ENCODE measurements at places on chromosomes 13 and 19.

DNA sequence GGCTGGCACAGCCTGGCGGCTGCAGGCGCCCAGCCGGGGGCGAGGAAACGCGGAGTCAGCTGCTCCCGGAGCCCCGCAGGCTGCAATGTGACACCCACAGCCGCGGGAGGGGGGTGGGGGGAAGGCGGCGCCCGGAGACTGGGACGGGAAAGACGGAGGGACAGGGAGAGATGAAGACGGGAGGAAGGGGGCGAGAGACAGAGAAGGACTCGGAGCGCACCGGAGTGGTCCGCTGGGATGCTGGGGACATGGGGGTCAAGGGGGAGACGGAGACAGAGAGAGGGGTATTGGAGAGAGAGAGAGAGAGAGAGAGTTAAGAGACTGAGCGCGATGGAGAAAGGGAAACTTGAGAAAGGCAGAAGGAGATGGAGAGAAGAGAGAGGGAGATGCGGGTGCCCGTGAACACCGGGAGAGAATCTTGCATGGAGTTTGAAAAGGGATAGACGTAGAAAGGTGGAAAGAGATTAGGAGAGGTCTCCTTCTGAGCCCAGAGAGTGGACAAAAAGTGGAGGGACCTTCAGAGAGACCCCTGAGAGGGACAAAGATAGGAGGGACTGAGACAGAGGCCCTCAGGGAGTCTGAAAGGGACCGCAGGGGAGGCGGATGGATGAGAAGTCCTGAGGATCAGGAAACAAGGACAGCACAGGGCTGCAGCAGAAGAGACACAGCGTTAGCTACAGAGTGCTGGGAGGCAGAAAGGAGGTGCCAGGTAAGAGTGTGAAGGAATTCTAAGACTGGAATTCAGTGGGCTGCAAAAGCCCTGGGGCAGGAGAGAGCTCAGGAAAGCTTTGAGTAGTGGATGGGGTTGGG, 1.0 kb downstream of the SCN1B start:
- DNase-seq: no peak

DNA sequence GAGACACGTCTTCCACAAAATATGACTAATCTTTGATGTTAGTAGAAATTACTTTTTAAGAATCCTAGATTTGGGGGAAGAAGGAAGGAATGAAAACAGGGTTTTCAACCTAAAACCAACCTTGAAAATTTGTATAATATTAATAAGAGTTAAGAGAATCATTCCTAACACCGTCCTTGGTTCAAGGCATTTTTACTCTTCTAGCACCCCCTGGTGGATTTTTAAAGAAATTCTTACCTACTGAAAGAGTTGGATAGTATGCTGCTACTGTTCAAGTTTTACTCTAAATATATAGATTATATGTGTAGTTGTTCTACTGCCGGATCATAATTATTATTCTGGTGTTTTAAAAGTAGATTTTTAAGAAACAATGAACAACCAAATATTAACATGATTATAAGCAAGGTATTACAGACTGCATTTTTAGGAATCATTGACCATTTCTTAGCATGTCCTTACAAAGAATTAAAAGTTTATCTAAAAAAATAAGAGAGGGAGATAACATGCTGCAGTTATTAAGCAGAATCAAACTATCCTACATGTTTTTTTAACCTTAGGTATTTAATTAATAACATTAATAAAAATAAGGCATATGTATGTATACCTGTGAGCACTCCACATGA, 7.4 kb upstream of the SLITRK6 start:
- peak; percentile 27 for DNase-seq

- no peak for DNase-seq
Measured at GRCh38 chr19:30253581-30253996, 118.6 kb upstream of the ZNF536 start.

- no peak for DNase-seq
Measured at GRCh38 chr13:43129066-43129465, 105.7 kb downstream of the DNAJC15 start.

GRCh38 chr19:29293736-29294342, 80.9 kb upstream of the UQCRFS1 start:
- DNase-seq: no peak

DNA sequence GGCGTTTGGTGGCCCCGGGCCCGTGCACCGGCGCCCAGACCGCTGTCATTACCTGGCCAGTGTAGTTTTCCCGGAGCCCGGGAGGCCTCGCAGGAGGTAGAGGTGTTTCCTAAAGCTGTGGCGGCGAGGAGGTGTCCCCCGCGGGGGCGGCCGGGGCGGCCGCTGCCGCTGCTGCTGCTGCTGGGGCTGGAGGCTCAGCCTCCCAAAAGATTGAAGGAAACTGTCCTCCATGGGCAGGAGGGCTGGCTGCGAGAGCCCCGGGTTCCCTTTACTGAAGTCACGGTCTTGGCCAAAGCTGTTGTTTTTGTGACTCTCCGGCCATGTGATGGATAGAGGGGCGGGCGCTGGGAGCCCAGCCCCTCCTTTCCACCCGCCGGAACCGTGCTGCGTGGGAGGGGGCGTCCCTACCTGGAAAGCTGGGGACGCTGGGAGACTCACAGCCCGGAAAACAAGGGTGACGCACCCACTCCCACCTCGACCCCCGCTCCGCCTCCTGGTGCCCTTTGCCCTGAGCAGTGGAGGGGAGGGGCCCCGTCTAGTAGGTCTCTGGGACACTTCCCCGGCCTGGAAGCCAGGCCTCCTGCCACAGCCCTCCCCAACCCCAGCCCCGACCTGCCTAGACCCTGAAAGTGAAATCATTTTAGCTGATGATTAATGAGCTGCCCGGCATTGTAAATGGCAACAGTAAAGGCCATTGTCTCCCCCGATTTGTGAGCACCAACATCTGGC, at the start of gene N4BP2L1:
TSS of gene N4BP2L1 (minus strand) at position 279 of the 729 bp plus-strand sequence. CDS start at position 231, 48 bp downstream.
- DNase-seq: peak; percentile 31
